ENCODE measurements at places on chromosomes 12 and 14.

GRCh38 chr12:43105426-43105981, 446.5 kb downstream of the ADAMTS20 start:
- DNase-seq: no peak

- DNase-seq: no peak
These were observed 52.2 kb upstream of the CRACR2A start for GRCh38 chr12:3805077-3805476.

DNA sequence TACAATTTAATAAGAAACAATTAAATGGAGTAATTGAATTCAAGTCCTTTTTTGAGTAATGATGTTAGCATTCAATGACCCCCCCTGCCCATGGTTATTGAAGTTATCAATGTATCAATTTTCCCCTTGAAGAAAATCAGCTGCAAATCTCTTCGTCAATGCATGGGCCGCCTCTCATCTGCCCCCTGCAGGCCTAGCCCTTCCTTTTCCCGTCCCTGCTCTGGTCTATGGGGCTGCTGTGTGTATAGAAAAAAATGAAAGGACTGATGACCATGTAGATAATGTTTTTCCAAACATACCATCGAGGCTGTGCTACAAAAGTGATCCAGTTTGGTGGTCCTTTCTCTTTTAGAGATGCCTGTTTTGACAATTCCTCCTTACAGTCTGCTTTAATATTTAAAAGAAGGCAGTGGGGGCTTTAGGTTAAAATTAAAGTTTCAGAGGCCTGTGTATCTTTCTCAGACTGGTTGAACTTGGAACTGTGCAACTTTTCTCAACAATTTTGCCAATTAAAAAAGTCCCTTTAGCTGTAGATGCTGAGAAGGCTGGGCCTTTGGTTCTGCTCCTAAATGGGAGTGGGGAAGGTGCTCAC, 98.4 kb downstream of the APAF1 start:
- no peak for DNase-seq

DNA sequence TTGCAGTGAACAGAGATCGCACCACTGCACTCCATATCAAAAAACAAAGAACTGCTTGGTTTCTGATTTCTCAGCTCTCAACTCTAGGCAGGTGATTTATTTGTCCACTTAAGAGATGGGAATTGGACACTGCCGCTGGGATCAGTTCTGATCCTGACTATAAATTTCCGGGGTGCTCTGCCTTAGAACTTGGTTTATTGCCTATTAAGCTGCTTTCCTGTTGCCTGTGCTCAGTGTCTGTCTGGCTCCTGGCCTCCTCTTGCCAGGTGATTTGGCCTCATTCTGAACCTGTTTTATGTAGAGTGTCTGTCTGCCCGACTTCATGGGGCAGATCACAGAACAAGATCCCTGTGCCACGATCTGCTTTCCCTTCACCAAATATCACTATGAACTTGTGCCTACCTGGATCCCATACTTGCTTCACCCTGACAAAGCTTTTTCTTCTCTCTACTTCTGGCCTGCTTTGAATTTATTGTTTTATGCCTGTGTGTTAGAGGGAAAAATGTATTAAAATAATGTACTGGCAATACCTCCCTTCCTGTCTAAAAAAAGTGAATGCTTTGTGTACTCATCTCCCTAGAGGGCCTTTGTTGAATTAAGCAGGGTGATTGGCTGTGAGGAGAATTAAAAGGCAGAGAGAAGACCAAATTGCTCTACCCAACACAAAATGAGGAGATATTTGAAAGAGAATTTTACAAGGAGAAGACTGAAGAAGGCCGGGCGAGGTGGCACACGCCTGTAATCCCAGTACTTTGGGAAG, 27.6 kb downstream of the CDKN1B start:
- DNase-seq: no peak

- DNase-seq: no peak
These were observed 597 bp downstream of the RNF31 start for GRCh38 chr14:24147761-24148428.

- no peak for DNase-seq
These were observed 70.4 kb downstream of the NCOR2 start for GRCh38 chr12:124497039-124497438.

- DNase-seq: no peak
These were observed 5.7 kb downstream of the NIN start for GRCh38 chr14:50825307-50825706.

- no peak for DNase-seq
These were observed 43.1 kb downstream of the HMGA2 start for GRCh38 chr12:65867394-65867793.

DNA sequence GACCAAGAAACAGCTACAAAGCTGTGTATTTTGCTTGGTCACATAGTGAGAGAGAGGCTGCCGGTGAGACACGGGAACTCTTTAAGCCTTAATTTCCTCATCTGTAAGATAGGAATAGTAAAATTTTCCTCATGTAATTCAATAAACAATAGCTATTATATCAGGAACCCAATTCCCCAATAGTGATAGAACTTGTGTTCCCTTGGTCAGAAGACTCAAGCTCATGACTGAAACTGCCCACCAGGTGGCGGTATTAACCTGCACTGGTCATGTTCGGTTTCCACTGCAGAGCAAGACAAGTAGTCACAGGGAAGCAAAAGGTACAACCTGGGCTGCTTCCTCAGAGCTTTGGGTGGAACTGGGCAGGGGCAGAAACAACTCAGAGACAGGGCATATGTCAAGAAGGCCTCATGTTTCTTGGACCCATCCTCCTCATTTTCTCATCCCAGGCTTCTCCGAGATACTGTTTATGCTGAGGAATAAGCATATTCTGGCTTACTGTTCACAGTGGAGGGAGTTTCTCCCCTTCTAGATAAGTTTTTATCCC, 4.2 kb upstream of the AJUBA start:
- DNase-seq: no peak

- DNase-seq: no peak
These were observed 161.8 kb upstream of the IGF1 start for GRCh38 chr12:102642199-102642598.

GRCh38 chr14:95519699-95520098, 3.2 kb upstream of the SYNE3 start:
- no peak for DNase-seq

GRCh38 chr12:12159988-12160387, 89.2 kb downstream of the BCL2L14 start:
- no peak for DNase-seq

DNA sequence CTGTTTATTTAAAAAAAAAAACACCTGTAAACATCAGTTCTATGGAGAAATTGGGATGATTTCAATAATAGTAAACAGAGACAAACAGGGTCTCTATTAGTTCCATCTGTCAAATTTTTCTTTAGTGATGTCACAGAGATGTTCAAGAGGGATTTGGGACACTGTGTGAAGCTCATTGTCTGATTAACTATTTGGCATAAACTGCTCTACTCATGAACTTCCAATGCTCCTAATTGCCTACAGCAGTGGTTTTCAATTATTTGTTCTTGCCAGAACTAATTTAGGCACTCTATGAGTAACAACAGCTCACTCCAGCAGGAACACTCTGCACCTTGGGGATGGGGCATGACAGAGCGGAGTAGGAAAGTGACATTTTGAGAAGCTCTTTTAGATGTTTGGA, 250.1 kb upstream of the PRKD1 start:
- DNase-seq: no peak

DNA sequence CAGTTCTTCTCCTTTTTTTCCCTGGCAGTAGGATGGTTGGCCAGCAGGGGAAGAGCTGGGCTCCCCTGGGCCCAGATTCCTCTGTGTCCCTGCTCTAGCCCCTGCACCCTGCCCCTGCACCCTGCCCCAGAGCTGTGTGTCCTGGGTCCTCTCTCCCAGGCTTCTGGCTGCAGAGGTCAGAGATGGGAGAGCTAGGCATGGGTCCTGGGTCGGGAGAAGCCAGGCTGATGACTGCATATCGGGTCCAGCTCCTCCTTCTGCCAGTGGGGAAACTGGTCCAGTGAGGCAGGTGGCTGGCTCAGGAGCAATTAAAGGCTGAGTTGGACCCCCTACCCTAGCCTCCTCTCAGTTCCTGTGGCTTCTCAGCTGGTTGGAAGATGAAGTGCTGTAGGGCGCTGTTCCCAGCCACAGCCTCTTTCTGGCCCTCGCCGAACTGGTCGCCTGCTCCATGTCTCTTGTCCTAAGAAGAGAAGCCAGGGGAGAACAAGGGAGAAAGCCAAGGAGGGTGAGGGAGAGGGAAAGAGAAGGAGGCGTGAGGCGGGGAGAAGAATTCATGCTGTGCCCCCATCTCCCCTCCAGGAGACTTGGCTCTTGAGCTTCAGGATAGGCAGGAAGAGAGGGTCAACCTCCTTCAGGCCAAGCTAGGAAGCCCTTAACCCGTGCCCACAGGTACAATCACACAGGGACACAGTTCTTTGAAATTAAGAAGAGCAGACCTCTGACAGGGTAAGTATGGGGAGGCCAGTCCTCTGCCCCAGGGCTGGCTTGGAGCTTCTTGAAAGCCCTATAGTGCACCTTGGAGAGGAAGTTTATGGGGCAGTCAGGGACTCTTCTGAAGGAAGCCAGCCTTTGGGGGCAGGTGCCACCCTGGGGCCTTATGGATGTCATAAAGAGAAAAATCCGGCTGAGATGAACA, 9.5 kb downstream of the VASH1 start:
- no peak for DNase-seq

GRCh38 chr12:66365718-66366490, 63.6 kb downstream of the HELB start:
- no peak for DNase-seq

GRCh38 chr12:3228552-3228951, 151.4 kb downstream of the TSPAN9 start:
- DNase-seq: no peak

DNA sequence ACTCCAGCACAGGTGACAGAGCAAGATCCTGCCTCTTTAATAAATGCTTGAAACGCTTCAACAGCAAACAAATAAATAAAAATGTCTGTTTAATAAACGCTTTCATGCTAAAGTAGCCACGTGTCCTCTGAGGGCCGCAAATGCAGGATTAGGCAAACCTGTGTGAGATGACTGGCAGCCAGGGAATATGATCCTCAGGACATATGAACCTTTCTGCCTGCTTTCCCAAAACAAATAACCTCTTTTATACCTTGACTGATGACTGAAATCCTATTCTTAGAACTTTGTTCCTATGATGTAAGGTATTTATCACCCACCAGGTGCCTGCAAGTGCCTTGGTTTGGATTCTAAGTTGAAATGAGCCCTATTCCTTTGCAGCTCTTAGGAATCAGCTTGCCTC, 14.5 kb upstream of the FLVCR2 start:
- no peak for DNase-seq

DNA sequence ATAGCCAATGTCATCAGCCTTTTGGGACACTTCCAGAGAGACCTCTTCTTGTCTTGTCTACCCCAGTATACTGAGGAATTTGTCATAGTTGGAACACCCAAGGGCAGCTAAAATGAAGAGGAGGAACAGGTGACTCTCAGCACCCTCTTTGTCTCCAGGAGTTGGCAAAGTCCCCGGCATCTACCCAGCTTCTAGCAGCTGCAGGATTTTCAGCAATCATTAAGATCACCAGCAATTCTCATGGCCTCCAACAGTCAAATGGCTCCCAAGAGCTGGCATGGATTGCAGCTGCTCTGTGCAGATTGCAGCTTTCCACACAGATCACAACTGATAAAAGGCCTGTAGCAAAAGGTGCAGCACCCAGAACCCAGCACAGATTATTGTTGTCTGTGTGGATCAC, 32.9 kb downstream of the RERGL start:
- no peak for DNase-seq

GRCh38 chr12:11576104-11576503, 73.4 kb upstream of the ETV6 start:
- peak; percentile 85 for DNase-seq

DNA sequence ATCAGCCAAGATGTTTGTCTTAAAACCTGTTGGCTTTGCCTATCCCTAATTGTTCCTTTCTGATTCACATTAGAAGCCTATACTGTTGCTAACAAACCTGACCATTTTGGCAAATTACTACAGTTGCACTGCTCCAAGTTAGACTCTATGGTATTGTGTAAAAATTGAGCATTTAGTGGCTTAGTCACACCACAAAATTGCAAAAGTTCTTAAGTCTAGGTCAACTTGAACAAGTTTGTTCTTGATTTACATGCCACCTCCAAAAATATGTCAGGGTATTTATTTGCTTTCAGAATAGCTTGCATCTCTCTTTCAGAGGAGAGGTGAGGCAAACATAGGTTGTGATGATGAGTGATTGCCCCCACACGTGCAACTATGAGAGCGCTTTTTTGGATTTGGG, 27.0 kb upstream of the PTHLH start:
- no peak for DNase-seq

- no peak for DNase-seq
These were observed 35.1 kb downstream of the NIN start for GRCh38 chr14:50795909-50796308.

DNA sequence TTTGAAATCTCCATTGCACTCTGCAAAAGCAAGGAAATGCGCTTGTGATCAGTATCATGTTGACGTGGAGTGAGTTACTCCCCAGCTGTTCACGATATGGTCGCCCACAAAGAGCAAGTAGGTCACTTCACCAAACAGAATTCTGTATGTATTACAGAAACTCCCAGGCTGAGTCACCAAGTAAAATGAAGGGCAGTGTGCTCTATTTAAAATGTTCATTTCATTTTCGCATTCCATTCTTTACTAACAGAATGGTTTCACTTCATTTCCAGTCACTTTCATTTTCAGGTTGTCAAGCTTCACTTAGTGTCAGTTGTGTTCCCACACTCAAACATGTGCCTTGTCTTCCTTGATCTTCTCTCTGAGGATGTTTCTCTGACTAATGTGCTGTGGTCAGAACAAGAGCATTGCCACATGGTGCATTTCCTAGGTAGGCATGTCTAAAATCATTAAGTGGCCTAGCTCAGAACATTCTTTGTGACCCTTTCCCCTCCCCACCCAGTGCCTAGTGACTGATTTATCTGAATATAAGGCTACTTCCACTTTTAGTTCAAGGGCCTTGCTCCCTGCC, 391.2 kb downstream of the RAD51B start:
- peak; percentile 99 for DNase-seq

- DNase-seq: no peak
These were observed 396.7 kb upstream of the OR4E1 start for GRCh38 chr14:22070119-22070982.

- no peak for DNase-seq
These were observed 5.2 kb upstream of the LRRC23 start for GRCh38 chr12:6899427-6899826.

GRCh38 chr14:47439953-47440352, 235.5 kb downstream of the MDGA2 start:
- no peak for DNase-seq

GRCh38 chr12:5203274-5203673, 159.6 kb downstream of the KCNA5 start:
- DNase-seq: no peak

GRCh38 chr14:100193417-100194357, 34.2 kb upstream of the DEGS2 start:
- no peak for DNase-seq

- DNase-seq: peak; percentile 93
These were observed 103.4 kb downstream of the SLC2A13 start for GRCh38 chr12:40002178-40003169.

All from epithelial cell of proximal tubule (primary cell).